Spinal cord (tissue), 10 donors: ENCODE measurements at places on chromosomes 5 and 9. TPM values are rescaled to one million over a fixed set of nuclear protein-coding genes. Genes with fewer than 3 reads are reported as not detected.

Gene GLRA1
- total RNA-seq: 39.1 TPM

Gene FCN1
- 1.2 TPM for total RNA-seq

Gene NR5A1
- total RNA-seq: 0.11 TPM

Gene CENPK
- 16.0 TPM for total RNA-seq
